Activated B cell treated with CpG ODN at 0.5 μM for 24 hours (primary cell): ENCODE measurements at places on chromosomes 6 and 20.
A peak's percentile ranks its signal among the peaks of the same experiment; 100 is the strongest.

DNA sequence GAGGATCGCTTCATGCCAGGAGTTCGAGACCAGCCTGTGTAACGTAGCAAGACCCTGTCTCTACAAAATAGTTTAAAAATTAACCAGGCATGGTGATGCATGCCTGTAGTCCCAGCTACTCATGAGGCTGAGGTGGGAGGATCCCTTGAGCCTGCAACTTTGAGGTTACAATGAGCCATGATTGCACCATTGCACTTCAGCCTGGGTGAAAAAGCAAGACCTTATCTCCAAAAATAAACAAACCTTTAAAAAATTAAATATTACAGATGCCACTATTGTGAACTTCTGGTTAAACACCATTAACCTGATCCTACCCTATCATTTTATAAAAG, 116.8 kb downstream of the ARHGAP18 start:
- H3K27me3 ChIP-seq = no peaks in the 10 kb centered on the region
- peaks cover 5% of the 10 kb centered on the region for H3K4me1 ChIP-seq

DNA sequence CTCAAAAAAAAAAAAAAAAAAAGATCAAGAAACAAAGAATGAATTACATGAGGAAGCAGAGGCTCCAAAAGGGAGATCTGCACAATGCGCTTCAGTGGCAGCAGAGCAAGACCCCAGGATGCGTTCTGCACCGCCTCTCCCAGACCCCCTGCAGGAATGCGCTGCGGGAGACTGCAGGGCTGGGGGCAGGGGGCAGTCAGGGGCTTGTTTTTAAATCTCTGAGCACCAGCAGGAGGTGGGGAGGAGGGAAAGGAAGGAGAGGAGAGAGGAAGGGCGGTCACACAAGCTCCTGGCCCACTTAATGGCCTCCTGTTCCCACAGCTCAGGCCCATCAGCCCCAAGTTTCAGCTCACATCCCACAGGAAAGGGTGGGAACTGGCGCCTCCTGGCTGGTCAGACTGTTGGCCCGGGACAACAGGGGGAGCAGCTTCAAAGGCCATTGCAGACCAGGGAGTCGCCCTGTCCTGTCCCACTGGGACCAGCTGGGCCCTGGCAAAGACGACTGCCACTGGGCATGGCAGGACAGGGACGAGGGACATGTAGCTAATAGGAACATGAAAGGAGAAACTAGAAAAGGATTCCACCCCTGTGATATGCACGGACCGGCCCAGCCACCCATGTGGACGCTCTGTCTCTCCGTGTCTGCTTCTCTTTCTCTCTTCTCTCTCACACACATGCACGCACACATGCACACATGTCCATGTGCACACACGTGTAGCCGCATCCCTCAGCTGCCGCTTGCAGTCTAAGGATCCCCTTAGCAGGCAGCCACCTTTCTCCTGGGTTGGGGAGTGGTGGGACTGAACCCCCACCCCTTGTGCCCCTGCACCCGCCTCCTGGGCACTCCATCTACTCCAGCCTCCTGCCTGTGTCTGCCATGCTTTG, 34.7 kb downstream of the TFEB start:
- peak overlapping the region; percentile 50 for H3K4me3 ChIP-seq
- H3K27ac ChIP-seq = peak overlapping the region; percentile 87
- peaks cover 73% of the 10 kb centered on the region for H3K36me3 ChIP-seq

DNA sequence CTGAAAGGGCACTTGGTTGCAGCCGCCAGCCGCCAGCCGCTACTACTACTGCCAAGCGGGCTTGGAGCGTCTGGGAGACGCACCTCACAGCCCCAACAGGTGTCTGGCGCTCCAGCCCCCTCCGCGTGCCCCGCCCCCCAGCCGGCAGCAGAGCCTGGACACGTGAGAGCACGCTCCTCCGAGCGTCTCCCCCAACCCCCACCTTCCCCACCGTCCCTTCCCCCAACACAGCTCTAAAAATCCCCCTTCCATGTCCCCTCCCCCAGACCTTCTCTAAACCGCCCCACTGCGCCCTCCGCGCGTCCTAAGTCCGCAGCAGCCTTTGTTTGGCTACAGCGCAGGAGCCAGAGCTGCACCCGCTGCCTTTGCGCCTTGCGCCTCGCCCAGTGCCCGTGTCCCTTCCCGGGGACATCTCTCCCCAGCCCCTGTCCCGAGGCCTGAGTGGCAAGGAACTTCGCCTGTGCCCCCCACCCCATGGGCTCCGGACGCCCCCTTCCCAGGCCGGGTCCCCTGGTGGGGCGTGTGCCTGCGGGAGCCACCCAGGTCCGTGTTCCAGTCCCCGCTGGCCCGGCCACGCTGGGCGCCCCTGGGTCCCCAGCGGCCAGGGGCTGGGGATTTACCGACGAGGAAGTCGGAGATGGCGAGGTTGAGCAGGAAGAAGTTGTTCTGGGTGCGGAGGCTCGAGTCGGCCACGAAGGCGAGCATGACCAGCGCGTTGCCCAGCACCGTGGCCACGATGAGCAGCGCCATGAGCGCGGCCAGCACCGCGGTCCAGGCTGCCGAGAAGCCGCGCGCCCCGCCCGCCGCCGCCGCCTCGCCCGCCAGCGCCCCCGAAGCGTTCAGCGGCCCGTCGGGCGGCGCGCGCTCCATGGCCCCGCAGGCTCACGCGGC, 732 bp downstream of the HRH3 start:
- peak overlapping the region; percentile 46 for H3K4me3 ChIP-seq
- no peak overlapping the region for H3K27ac ChIP-seq
- peaks cover 1% of the 10 kb centered on the region for H3K4me1 ChIP-seq
- H3K27me3 ChIP-seq = peaks cover 34% of the 10 kb centered on the region
- DNase-seq = no peak

DNA sequence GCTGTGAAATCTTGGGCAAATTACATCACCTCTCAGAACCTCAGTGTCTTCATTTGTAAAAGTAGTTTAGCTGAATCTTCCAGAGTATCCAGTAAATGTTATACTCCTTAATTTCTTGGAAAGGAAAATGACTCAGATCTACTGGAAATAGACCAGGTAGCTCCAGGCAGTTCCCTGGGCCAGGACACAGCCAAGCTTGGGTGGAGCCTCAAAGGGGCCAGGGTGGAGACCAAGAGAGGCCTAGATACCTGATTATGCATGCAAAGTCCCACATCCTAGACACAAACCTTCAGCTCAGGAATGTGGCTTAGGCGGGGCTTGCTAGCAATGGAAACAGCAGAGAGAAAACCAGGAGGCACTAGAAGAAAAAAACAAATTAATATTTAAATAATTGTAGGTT, 272.8 kb downstream of the MAFB start:
- DNase-seq = no peak
- H3K4me3 ChIP-seq = no peak overlapping the region
- H3K36me3 ChIP-seq = no peaks in the 10 kb centered on the region
- H3K27ac ChIP-seq = no peak overlapping the region
- H3K27me3 ChIP-seq = peaks cover 1% of the 10 kb centered on the region

DNA sequence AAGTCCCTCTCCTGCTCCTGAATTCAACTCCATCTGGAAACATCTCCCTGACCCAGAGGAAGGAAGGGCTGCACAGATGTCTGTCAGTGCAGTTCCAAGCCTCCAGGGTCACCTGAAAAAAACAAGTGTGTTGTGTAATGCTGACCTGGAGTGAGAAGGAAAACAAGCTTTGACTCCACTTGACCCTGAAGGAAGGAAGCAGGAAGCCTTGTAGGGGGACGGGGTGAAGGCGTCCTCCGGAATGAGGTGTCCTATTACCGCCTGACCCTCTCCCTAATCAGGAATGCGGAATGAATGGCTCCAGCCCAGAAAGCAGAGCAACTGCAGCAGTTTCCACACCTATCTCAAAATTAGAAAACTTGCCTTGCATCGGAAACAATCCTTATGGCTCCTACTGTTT, 13.9 kb upstream of the ADGRF5 start:
- H3K36me3 ChIP-seq = no peaks in the 10 kb centered on the region
- H3K4me1 ChIP-seq = no peaks in the 10 kb centered on the region
- no peak overlapping the region for H3K4me3 ChIP-seq

DNA sequence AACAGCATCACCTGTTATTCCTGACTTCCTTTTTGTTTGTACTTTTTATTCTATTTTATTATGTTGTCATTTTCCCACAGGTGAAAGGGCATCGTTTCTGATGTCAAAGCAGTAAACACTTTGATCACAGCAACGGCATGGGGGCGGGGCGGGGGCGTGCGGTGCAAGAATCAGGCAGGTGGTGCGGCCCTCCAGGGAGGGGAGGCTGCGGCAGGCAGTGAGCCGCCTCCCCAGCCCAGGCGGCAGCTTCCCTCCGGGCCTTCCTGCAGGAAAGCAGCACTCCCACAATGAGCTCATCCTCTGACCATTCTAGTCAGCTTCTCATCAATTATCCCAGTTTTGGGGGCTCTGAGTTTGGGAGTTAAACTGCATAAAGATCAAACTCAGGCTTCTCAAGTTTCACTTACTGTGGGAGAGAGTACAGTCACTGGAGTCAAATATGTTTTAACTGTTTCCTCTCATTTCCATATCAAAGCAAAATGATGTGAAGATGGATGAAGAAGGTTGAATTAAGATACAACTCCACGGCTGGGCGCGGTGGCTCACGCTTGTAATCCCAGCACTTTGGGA, 608.4 kb upstream of the AGPAT4 start:
- H3K36me3 ChIP-seq = no peaks in the 10 kb centered on the region
- no peak overlapping the region for H3K4me3 ChIP-seq
- H3K4me1 ChIP-seq = no peaks in the 10 kb centered on the region
- H3K27me3 ChIP-seq = no peaks in the 10 kb centered on the region

GRCh38 chr6:106117579-106117978, 31.4 kb downstream of the PRDM1 start:
- no peaks in the 10 kb centered on the region for H3K27me3 ChIP-seq
- DNase-seq = no peak
- peaks cover 40% of the 10 kb centered on the region for H3K4me1 ChIP-seq
- H3K4me3 ChIP-seq = no peak overlapping the region
- no peaks in the 10 kb centered on the region for H3K36me3 ChIP-seq
- peak overlapping the region; percentile 62 for H3K27ac ChIP-seq

GRCh38 chr6:2485116-2485515, 239.7 kb upstream of the GMDS start:
- H3K27ac ChIP-seq = no peak overlapping the region
- H3K4me3 ChIP-seq = no peak overlapping the region
- no peaks in the 10 kb centered on the region for H3K27me3 ChIP-seq
- no peaks in the 10 kb centered on the region for H3K36me3 ChIP-seq
- no peaks in the 10 kb centered on the region for H3K4me1 ChIP-seq

DNA sequence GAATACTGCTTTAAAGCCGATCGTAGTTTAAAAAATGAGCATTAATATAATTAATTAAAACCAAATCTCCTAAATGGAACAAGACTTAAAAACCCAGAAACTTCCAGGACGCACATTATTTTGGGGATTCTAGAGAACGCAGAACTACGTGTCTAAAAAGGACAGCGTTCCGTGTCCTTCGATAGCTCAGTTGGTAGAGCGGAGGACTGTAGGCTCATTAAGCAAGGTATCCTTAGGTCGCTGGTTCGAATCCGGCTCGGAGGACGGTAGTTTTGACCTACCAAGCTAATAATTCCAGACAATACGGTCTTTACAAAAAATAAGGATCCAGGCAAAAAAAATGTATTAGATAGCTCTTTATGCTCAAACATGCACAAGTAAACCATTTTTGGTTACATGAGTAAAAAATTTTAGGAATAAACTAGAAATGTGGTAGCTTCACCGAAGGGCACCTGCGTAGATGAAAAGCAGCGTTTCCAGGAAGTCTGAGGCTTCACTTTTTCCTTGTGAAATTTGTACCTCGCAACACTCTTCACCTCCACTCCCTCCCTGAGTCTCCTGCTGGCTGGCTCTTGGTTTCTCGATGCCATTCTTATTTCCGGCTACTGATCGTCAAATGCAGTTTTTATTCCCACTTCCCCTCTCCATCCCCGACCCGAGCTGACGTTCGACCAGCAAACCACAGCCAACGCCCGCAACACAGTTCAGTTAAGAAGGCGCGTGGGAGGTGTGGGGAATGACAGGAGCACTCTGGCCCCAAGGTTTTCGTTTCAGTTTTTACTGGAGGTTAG, 19.6 kb upstream of the ABT1 start:
- peak overlapping the region; percentile 73 for H3K4me3 ChIP-seq
- no peak for DNase-seq
- H3K4me1 ChIP-seq = peaks cover 19% of the 10 kb centered on the region
- no peaks in the 10 kb centered on the region for H3K36me3 ChIP-seq
- no peaks in the 10 kb centered on the region for H3K27me3 ChIP-seq
- peak overlapping the region; percentile 21 for H3K27ac ChIP-seq

- no peaks in the 10 kb centered on the region for H3K4me1 ChIP-seq
- no peak overlapping the region for H3K27ac ChIP-seq
- DNase-seq = no peak
- no peak overlapping the region for H3K4me3 ChIP-seq
- H3K27me3 ChIP-seq = no peaks in the 10 kb centered on the region
These were observed 285.4 kb downstream of the CDH4 start for GRCh38 chr20:61537239-61538182.

DNA sequence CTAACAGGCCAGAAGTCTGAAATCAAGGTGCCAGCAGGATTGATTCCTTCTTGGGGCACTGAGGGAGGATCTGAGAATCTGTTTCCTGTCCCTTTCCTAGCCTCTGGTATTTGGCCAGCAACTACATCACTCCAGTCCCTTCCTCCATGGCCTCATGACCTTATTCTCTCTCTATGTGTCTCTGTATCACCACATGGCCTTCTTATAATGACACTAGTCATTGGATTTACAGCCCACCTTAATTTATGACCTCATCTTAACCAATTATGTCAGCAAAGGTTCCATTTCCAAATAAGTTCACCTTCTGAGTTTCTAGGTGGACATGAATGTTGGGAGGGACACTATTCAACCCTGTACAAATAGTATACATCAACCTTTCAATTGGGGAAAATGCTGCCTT, 29.3 kb downstream of the SCML4 start:
- no peak overlapping the region for H3K27ac ChIP-seq
- H3K27me3 ChIP-seq = no peaks in the 10 kb centered on the region
- H3K4me1 ChIP-seq = peaks cover 17% of the 10 kb centered on the region
- DNase-seq = no peak

- no peaks in the 10 kb centered on the region for H3K36me3 ChIP-seq
- H3K27ac ChIP-seq = no peak overlapping the region
- peaks cover 2% of the 10 kb centered on the region for H3K4me1 ChIP-seq
- DNase-seq = no peak
- no peaks in the 10 kb centered on the region for H3K27me3 ChIP-seq
These were observed 199.3 kb upstream of the FLRT3 start for GRCh38 chr20:14536738-14537137.

- H3K4me1 ChIP-seq = peaks cover 16% of the 10 kb centered on the region
- DNase-seq = no peak
- H3K27me3 ChIP-seq = no peaks in the 10 kb centered on the region
- H3K36me3 ChIP-seq = peaks cover 2% of the 10 kb centered on the region
- no peak overlapping the region for H3K27ac ChIP-seq
- no peak overlapping the region for H3K4me3 ChIP-seq
These were observed 134.5 kb downstream of the AGPAT4 start for GRCh38 chr6:161139304-161139765.

DNA sequence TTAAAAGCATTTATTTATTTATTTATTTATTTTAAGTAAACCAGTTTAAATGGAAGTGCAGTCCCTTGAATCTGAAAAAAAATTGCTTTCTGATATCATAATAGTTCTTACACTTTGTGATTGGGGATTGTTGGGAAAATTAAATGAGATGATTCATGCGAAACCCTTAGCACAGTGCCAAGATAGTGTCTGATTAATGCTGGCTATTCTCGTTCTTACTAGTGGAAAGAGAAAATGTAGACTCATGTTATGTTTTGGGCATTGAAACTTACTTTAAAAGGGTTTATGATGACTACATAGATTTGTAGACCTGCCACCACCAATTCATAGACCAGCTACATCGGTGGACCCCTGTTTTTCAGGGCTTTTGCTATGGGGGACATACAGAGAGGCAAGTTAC, 229.2 kb upstream of the ZFP64 start:
- no peaks in the 10 kb centered on the region for H3K27me3 ChIP-seq
- no peak for DNase-seq
- no peak overlapping the region for H3K4me3 ChIP-seq
- no peaks in the 10 kb centered on the region for H3K4me1 ChIP-seq
